Activated CD4-positive, alpha-beta T cell treated with anti-CD3 and anti-CD28 coated beads, Interleukin-2, amount 50 U/mL, for 16 hours (primary cell): ENCODE measurements at places on chromosomes 1 and 21.

DNA sequence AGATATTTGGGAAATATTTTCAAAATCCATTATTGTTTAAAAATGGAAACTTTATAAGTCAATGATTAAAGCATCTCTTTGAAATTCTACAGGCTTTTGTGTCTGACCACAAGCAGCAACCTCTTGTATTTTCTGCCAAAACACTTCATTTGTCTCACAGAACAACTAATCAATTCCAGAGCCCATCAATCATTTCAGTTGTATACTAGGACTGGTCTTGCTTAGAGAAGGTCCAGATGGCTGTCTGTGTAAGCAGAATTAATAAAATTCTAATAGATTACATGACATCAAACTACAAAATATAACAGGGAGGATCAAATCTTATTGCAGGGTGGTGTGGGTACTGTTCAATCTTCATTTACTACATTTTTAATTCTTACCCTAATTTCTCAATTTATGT lies 76.4 kb downstream of the ACBD6 start:
- no peak for DNase-seq

- DNase-seq = no peak
Measured at GRCh38 chr21:42499444-42500112, 3.6 kb upstream of the RSPH1 start.

- no peak for DNase-seq
Measured at GRCh38 chr21:45286671-45287437, 841 bp downstream of the POFUT2 start.

- DNase-seq = no peak
Measured at GRCh38 chr1:50393522-50394120, 29.6 kb downstream of the DMRTA2 start.

DNA sequence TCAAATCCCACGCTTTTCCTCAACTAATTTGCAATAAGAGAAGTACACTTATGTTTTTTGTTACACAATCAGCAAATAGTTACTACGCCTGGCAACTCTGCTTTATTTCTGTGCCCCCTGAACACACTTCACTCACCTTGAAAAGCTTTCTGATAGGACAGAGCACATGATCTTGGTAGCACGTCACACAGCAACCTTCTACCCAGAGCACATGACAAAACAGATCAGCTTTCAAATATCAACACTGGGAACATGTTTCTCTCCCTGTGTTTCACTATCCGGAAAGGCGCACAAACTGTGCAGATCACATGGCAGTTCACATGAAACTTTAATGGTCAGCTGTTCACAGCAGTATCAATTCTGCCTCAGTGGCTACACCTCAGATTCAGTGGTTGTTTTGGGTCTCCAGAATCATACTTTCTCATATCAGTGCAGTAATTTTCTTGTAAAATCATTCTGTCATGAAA lies 2.2 kb downstream of the SLC19A2 start:
- DNase-seq = no peak

- DNase-seq = no peak
Measured at GRCh38 chr21:43995521-43996105, 16.5 kb upstream of the TRAPPC10 start.

DNA sequence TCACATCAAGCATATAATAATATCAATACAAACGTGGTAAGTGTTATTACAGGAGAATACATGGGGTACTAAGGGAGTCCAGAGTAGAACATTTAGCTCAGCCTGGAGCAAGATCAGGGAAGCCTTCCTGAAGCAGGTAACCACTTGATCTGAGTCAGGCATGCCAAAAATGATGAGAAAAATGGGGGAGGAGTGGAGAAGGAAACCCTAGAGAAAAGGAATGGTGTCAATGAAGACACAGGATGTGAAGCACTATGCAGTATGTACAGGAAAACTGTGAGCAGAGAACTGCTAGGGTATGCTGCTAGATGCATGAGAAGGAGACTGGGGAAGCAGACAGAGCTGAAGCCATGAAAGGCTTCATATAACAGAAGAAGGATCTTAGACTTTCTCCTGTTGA lies 84.7 kb downstream of the NOTCH2 start:
- DNase-seq = no peak

DNA sequence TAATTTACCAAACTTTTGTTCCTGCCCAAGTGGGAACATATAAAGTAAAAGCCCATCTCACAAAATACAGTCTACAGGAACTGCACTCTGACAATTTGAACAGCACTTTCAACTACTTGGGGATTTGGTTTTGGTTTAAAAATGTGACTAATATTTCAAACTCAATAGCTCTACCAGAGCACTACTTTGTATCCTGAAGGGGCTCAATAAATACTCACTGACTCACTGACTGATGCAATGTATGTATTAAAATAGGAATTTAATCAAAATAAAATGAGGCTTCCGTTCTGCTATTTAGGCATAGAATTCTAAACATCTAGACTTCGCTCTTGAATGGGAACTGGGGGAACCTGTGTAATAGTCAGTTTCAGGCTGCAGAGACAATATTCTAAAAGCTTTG lies 21.9 kb downstream of the EFCAB14 start:
- DNase-seq = no peak

DNA sequence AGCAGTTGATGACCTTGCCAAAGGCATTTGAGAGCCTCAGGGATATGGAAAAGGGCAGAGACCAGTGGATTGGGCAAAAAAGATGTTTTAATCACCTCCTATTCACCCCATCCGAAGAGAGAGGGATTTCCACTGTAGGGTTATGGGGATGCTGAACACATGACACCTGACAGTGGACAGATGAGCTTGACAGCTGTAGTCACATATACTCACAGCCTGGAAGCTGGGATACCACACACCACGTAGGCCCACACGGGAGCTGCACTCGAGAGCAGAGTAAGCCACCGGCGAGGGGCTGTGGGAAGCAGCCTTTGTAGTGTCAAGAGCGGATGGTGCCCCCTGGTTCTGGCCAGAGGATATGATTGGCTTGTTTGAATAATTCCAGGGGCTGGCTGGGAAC lies 20.0 kb downstream of the ZBTB40 start:
- DNase-seq = no peak

- no peak for DNase-seq
Measured at GRCh38 chr1:192707978-192708547, 72.1 kb downstream of the RGS13 start.

GRCh38 chr1:30284728-30285475 lies 438.5 kb downstream of the MATN1 start:
- DNase-seq = no peak

DNA sequence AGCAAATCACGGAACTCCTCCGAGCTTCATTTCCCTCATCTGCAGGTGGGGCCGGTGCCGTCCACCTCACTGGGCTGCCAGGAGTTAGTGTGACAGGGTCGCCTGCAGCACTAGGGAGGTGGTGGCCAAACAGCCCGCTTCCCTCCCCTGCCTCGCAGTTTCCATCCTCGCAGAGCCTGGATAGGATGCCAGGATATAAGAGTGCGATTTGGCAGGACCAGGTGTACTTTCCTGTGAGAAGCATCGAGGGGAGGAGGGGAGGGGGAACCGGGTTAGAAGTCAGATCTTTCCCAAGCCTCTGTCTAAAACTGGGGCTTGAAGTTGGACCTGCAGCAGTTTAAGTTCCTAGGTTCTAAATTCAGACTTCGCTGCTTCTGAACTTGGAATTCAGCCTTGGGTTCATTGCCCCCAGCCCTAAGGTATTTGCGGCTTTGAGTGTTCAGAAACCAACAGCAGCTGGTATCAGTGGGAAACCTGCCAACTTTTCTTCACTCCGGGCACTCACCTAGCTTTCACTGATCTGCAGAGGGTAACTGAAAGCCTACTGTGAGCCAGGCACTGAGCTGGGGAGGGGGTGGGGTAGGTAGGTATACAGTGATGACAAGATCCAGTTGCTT lies 1.7 kb upstream of the JUN start:
- peak; percentile 1 for DNase-seq

DNA sequence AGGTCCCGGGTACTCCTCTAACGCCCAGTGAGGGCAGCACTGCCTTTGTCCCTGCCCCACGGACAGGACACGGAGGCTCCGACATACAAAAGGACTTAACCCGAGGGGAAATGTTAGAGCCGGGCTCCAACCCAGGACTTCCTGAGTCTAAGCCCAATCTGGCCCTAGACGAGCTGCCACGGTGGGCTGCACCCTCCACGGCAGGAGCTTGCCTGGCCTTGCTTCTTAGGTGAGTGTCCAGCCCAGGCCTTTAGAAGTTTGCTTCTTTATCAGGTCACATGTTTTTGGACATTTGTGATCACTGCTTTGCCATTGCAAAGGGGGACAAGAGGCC lies 11.0 kb upstream of the TMEM200B start:
- no peak for DNase-seq

DNA sequence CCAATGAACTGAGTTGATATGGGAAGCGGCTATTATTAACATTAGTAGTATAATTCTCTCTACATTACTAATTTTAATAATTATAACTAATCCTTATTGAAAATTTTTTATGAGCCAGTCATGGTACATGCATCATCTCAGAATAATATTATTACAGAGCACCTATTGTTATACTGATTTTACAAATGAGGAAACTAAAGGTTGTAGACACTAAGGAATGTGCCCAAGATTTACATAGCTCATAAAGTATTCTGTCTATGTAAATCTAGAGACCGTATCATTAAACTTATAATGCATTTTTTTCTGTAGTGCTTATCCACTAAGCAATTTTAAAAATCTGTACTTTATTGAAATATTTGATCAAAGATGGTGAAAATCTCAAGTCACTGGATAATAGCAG lies 825.9 kb downstream of the PLA2G4A start:
- no peak for DNase-seq

DNA sequence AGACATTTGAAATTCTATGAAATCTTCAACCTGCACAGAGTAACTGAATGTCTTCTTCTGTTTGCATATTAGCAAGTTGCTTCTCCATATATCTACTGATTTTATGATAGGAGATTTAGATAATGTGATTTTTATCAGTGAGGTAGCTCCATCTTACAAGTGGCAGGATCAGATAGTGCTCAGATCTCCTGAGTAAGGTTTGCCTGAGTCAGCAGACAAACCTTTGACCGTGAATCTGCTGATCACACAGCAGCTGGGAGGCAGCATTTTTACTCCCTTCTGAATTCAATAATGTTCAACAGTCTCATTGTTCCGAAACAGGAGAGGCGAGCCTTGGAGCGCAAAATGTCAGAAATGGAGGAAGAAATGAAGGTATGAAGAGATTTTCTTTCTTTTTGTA lies 141.4 kb downstream of the SYT2 start:
- no peak for DNase-seq

DNA sequence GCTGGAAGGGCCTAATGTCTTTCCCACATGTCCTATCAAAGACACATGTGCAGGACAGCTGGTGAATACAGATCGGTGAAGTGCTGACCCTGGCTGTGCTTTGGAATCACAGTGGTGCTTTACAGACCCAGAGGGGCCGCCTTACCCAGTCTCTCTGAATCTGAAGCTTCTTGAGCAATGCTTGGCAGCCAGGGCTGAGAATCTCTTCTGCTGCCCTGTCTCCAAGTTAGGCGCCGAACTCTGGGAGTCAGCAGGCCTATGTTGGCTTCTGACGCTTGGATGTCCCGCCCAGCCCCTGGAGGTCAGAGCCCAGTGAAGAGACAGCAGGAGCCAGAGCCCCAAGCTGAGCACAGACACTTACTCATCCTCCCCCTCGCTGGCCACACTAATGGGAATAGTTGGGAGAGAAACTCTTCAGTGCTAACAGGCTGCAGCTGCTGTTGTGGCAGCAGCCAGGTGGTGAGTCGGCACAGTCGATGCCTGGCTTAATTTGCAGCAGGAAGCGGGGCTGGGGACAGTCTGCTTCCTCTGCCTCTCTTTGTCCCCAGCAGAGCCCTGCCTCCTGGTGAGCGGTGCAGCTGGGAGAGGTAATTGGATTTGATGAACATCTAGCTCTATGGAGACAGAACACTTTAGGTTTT lies 68.1 kb downstream of the URB2 start:
- DNase-seq = no peak

- no peak for DNase-seq
Measured at GRCh38 chr1:175632667-175633066, 110.7 kb downstream of the TNR start.

DNA sequence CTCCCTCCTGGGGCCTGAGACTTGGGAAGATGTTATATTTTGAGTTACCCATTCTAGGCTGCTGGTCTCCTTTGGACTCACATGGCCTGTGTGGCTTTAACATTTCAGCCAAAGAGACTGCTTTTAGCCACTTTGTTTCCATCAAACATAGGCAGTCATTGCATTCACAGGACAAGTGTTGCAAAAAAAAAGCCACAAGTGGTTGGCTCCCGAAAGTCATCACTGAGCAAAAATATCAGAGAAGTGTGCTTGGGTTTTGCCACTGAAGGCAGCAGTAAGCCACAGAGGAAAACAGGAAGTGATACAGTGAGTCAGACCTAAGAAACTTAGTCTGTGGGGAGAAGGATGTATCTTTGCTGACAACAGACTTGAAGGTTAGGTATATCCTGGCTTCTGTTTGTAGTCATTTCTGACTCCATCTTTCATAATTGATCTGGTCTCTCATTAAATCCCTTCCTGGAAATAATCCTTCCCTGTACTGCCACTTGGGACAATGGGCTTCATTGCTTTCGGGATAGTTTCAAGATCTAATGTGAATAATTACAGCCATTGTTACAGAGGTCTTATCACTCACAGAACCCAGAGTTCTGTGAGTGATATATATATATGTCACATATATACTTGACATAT lies 80.9 kb downstream of the COLGALT2 start:
- DNase-seq = peak; percentile 91

GRCh38 chr1:184892116-184892515 lies 82.2 kb downstream of the NIBAN1 start:
- DNase-seq = peak; percentile 95

DNA sequence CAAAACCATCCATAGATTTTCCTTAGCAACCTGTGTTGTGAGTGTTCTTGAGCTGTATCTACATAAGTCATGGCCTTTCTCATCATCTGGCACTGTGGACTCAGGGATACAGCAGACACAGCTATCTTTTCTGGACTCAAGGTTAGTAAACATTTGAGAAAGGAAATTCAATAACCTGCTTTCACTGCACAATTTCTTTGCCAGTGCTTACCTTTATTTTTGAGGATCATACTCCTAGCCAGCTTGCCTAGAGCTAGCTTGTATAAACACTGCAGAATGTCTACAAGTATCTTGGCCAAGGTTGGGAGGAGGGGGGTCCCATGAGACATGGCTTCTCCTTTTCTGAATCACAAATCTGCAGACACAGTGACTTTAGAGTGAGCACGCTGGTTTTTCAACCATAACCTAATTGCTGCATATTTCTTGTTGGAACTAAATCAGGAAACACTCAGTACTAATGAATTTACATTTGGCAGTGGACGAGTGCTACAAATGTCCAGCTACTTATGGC lies 27.2 kb downstream of the ADAMTS5 start:
- no peak for DNase-seq

- DNase-seq = no peak
Measured at GRCh38 chr1:214632091-214632490, 29.1 kb downstream of the CENPF start.

GRCh38 chr1:84242641-84243040 lies 58.9 kb upstream of the SAMD13 start:
- no peak for DNase-seq

DNA sequence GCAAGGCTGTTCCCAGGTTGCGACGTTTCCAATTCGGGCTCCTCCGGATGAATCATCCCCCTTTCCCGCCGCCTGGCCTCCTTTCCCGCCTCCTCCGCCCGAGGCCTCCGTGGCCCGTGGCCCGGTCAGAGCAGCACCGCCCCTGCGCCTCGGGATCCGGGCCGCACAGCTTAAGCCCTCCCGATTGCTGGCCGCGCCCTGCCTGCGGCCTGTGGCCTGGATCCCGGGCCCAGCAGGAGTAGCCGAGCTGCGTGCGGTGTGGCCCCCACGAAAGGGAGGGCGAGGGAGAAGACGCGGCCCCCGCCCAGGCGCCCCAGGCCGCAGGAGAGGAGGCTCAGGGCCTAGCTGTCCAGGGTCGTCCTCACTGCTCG lies 1.0 kb downstream of the TMEM200B start:
- no peak for DNase-seq
